Left lung (tissue), 14 donors: ENCODE measurements at places on chromosomes 5 and 9.

DNA sequence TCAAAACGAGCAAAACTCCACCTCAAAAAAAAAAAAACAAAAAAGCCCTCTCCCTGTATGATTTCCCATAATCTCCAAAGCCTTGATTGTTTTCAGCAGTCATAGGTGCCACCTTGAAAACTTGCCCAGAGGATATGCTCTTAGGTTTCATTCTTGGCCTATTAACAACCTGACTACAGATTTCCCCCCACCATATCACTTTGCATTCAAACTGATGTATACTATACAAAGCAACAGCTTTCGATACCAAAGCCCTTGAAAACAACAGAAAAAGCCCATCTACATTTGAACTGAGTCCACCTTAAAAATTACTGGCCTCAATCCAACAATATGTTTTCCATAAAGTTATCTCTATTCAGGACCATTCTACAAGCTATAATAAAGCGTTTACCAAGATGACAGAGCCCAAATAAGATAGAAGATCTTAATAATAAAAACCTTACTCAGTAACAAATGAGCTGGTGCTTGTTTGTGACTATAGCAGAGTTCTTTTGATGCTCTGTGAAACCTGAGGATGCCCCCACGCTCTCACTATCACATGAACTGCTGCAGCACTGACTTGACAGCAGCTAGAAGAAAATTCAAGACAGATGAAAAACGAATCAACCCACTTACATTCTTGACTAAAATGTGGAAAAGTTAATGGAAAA lies 44.4 kb downstream of the FNBP1 start:
- no peak for DNase-seq

DNA sequence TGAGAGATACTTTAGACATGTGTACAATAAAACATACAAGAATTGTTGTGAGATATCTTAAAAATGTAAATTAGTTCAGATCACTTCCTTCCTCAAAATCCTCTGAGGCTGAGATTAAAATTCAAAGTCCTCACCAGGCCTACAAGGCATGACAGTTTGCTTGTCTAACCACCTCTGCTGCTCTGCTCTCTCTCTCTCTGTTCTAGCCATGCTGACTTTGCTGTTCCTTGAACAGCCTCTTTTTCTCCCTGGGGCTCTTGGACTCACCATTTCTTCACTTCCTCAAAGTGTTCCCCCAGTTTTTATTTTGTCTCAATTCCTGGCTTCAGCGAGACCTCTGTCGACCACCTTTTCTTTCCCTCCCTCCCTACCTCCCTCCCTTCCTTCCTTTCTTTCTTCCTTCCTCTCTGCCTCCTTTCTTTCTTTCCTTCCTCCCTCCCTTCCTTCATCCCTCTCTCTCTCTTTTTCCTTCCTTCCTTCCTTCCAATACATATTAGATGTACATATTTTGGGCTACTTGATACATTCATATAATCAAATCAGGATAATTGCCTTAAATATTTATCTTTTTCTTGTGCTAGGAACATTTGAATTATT lies 27.0 kb downstream of the CATSPER3 start:
- no peak for DNase-seq

- DNase-seq, result no peak
Observed at GRCh38 chr5:51882647-51883046, 499.4 kb downstream of the ISL1 start.

DNA sequence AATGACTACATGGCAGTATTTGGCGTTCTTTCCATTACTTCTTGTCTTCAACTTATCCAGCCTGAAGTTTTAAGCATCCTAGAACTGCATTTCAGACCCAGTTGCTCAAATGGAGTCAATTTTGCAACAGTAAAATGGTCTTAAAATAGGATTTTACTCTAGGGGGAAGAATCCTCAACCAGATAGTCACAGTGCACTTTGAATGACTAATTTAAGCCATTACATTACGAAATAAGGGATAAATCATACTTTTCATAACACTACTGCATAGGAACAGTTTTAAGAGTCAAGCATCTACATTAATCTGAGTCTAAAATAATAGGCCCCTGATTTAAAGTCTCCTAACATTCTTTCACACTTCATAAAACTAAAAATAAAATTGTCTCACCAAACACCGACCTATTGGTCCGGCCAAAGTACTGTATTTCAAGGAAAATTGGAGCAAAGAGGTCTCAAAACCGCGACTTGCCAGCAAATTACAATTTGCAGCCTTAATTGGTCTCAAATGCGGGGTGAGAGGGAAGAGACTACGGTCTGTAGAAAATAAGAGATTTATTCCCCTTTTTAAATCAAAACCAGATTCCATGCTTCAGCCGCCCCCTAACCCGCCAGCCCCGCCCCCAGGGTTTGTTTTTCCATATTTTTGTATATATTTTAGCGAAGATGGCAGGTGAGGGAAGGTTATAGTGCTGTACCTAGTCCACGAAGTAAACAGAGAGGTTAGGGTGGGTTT lies 1.2 kb upstream of the SMARCA2 start:
- no peak for DNase-seq

- peak; percentile 11 for DNase-seq
Observed at GRCh38 chr9:26723486-26723885, 169.1 kb downstream of the CAAP1 start.

GRCh38 chr9:136078024-136078423 lies 17.1 kb downstream of the NACC2 start:
- no peak for DNase-seq

DNA sequence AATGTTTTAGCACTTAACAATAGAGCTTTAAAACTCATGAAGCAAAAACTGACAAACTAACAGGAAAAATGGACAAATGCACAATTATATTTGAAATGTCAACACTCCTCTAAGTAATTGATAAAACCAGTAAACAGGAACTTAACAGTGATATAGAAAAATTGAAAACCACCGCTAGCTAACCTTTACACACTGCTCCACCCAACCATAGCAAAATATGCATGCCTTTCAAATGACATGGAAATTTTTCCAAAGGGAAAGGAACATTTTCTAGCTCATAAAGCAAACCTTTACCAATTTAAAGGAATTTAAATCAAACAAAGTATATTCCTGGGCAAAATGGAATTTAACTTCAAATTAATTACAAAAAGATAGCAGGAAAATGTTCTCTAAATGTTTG lies 109.2 kb downstream of the ADAMTS19 start:
- DNase-seq, result no peak

- no peak for DNase-seq
Observed at GRCh38 chr9:2144619-2145018, 129.5 kb downstream of the SMARCA2 start.

GRCh38 chr5:151312756-151313324 lies 9.3 kb upstream of the SLC36A3 start:
- DNase-seq, result no peak

- DNase-seq, result no peak
Observed at GRCh38 chr5:110304176-110304575, 422.3 kb downstream of the TMEM232 start.

- DNase-seq, result peak; percentile 77
Observed at GRCh38 chr9:2727966-2728613, 10.8 kb downstream of the KCNV2 start.

GRCh38 chr5:129541648-129542251 lies 81.7 kb downstream of the ADAMTS19 start:
- DNase-seq, result no peak

DNA sequence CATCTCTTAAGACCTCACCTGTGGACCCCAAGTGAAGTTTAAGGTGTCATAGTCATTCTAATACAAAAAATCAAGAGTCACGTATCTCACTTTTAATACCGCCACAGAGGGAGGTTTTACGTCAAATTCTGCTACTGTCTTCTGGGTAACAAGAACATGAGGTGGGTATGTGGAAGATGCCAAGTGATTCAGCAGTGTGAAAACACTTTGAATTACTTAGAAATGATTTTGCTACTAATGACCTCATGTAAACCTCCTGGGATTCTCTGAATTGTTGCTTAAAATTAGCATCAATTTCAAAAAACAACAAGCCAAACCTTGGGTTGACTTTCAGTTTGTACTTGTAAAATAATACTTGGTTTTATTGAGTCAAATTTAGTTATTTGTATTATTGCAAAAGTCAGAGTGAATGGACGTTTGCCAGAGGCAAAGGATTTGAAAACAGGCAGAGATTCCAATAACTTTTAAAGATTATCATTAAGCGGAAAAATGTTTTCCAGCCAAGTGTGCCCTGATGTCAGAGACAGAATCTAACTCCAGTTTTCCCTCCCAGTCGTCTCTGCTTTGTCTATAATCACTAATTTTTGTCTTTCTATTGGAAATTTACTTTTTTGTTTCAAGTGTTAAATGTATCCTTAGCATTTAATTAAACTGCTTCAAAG lies 8.8 kb downstream of the DMRT2 start:
- no peak for DNase-seq

GRCh38 chr5:102411-103043 lies 10.6 kb downstream of the PLEKHG4B start:
- DNase-seq, result no peak

- DNase-seq, result peak; percentile 22
Observed at GRCh38 chr9:81720450-81721086, 31.2 kb upstream of the TLE1 start.

DNA sequence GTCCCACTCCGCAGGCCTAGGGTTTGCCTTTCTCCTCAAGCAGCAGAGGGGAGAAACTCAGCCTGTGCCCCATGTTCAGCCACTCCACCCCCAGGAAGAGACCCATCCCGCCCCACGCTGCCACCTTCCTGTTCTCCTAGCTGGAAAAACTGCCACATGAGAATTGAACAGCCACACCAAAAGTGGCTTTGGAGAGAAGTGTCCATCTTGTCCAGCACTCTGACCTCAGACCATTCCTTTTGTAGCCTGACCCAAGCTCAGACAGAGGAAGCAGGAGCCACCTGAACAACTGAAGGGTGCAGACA lies 8.3 kb upstream of the SLC25A48 start:
- no peak for DNase-seq

DNA sequence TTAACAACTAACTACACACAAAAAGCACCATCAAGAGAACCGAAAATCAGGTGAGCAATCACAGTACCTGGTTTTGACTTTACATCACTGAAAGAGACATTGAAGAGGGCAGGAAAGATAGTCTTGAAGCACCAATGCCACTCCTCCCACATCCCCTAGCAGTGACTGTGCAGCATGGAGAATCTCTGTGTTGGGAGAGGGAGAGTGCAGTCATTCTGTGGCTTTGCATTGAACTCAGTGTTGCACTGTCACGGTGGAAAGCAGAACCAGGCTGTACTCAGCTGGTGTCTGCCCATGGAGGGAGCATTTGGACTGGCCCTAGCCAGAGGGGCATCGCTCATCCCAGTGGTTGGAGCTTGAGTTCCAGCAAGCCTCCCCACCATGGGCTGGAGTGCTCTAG lies 40.4 kb downstream of the C5 start:
- no peak for DNase-seq
